ENCODE measurements at places on chromosomes 4 and X.

GRCh38 chr4:84892950-84893349 is 73.5 kb downstream of the WDFY3 start:
- DNase-seq, result no peak

DNA sequence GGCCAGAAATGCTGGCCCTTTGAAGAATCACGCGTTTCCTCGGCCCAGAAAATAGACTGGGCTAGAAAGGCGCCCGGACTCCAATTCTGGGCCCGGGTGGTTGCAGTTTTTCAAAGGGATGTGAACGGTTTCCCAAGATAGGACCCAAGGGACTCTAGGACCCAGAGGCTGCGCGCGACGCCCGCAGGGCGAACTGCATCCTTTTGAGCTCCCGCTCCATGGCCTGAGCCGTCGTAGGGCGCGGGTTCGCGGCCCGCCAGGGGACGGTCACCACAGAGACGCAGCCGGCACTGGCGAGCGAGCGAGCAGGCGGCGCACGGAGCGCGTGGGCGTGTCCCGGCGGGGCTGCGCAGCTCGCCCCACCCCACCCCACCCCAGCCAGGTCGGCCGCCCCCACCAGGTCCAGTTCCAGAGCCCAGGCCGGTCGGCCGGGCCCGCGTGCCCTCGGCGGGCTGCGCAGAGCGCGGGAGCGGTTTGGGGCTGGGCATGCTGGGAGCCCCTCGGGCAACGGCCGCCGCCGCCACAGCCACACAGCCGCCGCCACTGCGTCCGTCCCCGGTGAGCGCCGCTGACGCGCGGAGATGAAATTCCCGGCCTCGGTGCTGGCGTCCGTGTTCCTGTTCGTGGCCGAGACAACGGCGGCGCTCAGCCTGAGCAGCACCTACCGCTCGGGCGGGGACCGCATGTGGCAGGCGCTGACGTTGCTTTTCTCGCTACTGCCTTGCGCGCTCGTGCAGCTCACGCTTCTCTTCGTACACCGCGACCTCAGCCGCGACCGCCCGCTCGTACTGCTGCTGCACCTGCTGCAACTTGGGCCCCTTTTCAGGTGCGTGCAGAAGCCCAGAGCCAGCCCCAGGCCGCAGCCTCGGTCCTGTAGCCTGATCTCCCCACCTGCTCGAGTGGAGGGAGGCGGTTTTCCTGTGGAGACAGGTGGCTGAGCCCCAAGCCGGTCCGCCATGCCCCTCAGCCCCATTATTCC is at the start of gene XK:
Gene XK (plus strand): TSS at position 411 of the 979 bp plus-strand sequence. CDS start 171 bp downstream, at position 582.
- DNase-seq, result no peak

- DNase-seq, result no peak
Measured at GRCh38 chr4:113397114-113397701, 347.8 kb downstream of the ANK2 start.

- no peak for DNase-seq
Measured at GRCh38 chr4:81146466-81146865, 68.6 kb downstream of the PRKG2 start.

GRCh38 chr4:37951461-37952352 is 8.5 kb upstream of the PTTG2 start:
- no peak for DNase-seq

GRCh38 chr4:99062120-99062519 is 26.5 kb downstream of the ADH5 start:
- DNase-seq, result no peak

GRCh38 chrX:132819711-132820264 is 138.6 kb downstream of the HS6ST2 start:
- no peak for DNase-seq

DNA sequence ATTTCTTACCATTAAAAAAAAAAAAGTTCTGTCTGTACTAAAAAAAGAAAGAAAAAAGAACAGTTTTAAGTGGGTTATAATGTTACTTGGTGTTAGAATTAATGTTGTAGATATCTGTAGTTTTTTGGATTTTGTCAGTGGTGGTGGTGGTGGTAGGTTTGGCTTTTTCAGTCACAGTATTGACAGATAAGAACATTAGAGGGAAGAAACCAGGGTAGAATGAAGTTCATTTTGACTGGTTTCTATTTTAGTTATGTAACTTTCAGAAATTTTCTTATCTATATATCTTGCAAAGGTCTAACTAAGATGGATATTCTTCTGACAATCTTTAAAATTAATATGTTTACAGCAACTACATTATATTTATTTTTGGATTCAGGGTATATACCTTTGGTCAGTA is 105.4 kb downstream of the FBXW7 start:
- DNase-seq, result no peak

DNA sequence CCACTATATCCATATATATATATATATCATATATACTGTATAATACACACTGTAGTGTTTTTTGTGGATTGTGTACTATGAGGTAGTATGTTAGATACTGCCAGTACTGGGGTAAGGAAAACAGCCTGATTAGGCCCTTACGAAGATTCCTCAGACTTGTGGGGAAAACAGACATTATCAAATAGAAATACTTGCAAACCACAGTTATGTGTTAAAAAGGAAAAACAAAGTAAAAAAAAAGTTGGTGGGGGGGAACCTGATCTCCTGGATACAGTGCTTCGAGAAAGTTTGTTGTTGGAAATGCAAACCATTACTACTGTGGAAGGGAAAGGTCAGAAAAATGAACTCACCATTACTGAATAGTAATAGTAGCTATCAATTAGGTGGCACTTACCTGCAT is 53.0 kb downstream of the PKD2 start:
- no peak for DNase-seq

DNA sequence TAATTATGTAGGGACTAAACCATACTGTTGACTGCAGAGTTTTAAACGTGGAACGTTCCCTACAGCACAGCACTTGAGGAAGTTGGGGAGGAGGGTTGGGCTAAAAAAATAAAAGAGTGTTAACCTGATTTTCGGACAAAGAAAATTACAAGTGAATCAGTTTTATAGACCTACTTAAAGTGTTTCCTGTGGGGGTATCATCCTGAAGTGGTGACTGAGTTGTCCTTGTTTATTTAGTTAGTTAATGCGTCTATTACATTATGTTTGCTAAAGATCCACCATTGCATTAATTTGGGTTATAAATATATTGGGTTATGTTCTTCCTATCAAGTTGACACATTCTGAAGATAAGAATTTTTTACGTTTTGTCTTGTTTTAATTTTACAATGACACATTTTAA is 14.7 kb downstream of the UNC5C start:
- no peak for DNase-seq

GRCh38 chrX:151563449-151563848 is at the start of gene PASD1:
PASD1 (plus strand) TSS chrX:151563675; CDS start chrX:151601554, 37,879 bp downstream.
- no peak for DNase-seq

- DNase-seq, result peak; percentile 15
Measured at GRCh38 chr4:88158489-88159228, at the start of gene ABCG2. ABCG2 (minus strand) TSS chr4:88158639; CDS start chr4:88139995, 18,644 bp downstream.
